Mesenteric fat pad (tissue), 1 donor: ENCODE measurements at places on chromosomes 1 and 21. TPM values are rescaled to one million over a fixed set of nuclear protein-coding genes. Genes with fewer than 3 reads are reported as not detected.
A peak's percentile ranks its signal among the peaks of the same experiment; 100 is the strongest.

DNA sequence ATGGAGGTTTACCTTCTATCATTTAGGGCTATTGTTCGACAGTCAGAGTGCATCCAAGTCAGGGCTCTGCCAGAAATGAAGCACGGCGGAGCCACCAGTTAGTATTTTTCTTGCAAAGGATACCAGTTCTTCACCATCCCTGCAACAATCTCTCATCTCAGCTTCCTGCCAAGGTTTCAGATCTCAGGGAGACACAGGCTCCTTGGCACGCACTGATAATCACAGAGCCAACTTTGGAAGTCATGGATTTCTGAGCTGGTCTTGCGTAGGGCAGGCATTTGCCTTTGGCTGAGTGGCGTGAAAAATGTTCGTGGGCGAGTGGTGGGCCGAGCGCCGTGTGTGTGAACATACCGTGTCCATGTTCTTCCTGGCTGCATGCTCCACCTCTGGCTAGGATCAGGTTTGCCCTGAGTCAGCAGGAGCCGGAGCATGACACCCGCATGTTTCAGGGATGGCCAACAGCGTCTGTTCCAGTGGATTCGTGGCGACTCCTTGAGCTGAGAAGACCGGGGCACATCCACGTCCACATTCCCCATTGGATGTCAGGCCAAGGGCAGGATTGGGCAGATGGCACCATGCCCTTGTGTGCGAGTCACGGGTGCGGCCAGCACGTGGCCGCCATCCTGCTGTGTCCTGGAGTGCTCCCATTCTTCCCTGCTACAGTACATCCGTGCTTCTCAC is 118.5 kb upstream of the C1orf174 start:
- DNase-seq, result peak; percentile 73

GRCh38 chr1:110750562-110750961 is 75.8 kb upstream of the KCNA3 start:
- no peak for DNase-seq

- DNase-seq, result peak; percentile 89
Observed at GRCh38 chr1:36083635-36084496, at the start of gene TEKT2. TEKT2 (plus strand) TSS chr1:36084094; CDS start chr1:36084922, 828 bp downstream.

DNA sequence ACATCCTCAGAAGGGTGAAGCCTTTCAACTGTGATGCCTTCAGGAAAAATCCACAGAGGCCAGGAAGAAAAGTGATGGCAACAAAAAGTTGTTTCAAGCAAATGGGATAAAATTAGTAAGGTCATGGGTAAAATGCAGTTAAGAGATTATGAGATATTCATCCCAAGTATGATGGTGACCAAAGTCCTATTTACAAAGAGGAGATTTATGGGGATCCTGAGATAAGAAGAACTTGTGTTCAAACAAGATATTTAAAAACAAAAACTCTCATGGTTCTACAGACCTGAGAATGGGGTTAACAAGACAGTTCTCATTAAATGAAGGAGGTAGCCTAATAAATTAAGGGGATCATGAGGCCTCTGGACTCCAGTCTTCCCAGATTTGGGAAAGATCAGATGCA is 184.4 kb downstream of the FCRL5 start:
- no peak for DNase-seq

- DNase-seq, result no peak
Observed at GRCh38 chr1:211118407-211119102, 15.4 kb downstream of the KCNH1 start.

GRCh38 chr21:32442566-32443318 is 30.2 kb downstream of the EVA1C start:
- no peak for DNase-seq

GRCh38 chr1:203589171-203589570 is 37.5 kb upstream of the ATP2B4 start:
- no peak for DNase-seq

DNA sequence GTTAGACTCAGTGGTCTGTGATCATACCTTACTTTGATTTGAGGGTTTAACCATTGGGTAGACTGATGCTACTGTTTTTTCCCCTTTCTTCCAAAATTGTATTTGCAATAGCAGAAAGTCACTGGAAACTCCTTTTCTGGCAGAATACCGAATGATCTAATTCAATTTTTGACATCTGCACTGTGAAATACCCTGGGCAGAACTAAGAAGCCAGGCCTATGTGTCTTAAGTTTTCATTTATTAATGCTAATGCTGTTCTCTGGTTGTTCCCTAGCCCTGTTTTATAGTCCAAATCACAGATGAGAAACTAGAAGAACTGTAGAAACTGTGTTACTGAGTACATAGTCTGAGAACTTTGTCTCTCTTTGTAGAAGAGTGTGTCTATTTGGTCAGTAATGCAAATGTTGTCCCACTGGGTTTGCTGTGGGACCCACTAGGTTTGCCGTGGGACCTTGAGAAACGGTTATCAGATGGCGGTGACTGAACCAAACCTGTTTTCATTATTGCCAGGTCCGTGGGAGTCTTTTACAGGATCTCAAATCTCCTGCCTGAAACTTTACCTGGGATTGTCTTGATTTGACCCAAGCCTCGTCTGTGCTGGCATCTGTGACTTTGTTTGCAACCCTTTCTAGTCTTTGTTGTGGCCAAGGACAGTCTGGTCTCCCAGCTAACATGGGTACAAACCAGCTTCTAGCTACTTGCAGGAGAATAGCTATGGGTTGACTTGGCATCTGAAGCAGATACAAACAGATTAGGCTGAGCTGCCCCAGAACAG is 41.4 kb downstream of the PEX14 start:
- no peak for DNase-seq

DNA sequence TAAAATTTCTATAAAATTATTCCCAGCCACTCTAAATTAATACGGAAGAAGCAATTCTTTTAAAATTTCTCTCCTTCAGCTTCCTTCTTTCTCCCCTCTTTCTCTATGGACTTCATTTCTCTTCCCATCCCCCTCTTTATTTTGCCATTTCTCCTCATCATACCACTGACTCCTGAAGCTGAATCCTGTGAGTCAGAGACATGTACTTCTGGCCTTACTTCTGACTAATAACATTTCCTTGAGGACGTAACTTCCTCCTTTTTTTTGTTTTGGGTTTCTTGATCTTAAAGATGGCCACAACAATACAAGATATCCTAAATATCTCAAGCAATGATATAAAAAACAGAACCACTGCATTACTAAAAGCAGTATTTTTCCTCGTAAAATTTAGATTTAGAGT is 63.6 kb upstream of the DENND1B start:
- no peak for DNase-seq

DNA sequence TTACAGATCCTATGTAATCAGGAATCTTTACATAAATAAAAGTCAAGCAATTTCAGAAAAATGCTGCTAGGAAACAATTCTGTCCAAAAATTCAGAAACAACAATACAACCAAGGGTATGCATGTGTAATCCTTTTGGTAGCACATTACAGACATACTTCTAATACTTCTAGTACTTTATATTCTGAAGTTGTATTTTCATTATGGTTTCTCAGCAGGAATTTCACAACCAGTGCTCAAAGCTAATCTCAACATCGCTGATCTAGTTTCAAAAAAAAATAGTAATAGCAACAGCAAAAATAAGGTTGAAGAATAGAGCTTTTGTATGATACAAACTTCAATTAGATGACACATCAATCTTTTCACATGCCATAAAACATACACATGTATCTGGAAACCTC is 545.2 kb downstream of the LTN1 start:
- no peak for DNase-seq

DNA sequence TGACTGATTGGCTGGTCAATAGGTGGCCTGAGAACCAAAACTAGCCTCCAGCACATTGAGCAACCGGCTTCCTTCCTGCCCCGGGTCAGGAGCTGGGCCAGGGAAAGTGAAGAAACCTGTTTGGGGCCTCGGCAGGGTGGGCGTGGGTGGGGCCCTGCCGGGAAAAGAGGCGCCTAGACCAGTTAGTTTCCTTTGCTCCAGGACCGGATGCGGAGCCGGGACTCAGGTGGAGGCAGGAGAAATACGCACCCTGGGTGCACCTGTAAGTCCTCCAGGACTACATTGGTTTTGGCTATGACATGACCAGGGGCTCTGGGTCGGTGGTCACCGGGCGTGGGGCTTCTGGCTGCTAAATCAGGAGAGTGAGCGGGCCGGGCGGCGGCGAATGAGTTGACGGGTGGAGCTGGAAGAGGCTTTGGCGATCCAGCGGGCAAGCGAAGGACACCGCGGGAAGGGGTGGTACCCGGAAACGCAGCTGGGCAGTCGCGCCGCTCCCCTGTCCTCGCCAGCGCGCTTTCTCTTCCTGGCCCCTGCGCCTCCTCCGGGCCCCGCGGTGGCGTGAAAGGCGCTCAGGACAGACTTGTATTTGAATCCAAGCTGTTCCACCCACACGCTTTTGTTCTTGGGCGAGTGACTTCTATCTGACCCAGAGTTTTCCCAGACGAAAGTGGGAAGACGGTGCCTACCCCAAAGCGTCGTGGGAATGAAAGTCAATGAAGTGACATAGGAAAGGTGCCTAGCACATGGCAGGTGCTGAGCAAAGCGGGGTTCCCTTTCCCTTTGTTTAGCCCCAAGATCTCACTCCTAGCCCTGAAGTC is 30.6 kb upstream of the JUN start:
- DNase-seq, result no peak

DNA sequence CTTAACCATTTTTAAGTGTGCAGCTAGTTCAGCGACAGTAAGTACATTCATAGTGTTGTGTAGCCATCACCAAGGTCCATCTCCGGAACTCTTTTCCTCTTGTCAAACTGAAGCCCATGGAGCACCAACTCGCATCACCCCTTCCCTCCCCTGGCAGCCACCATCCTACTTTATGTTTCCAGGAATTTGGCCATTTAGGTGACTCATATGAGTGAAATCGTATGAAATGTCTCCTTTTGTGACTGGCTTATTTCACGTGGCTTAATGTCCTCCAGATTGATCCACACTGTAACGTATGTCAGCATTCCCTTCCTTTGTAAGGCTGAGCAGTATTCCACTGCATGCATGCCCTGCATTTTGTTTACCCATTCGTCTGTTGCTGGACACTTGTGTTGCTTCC is 2.5 kb downstream of the COL6A2 start:
- DNase-seq, result peak; percentile 24

DNA sequence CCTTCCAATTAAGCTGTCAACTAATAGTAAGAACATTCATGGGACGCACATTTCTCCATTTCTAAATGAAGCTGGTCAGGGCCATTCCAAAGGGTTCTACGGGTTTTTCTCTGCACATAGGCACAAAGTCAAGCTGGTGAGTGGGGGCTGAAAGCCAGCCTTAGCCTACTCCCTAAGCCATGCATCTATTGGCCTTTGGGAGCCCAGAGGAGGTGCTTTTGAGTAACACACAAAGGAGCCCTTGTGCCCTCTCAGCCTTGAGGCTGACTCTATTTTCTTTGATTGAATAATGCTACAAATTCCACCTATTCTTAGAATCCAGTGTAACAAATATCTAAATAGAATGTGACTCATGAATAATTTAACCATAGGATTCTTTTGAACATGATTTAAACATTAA is 73.6 kb downstream of the RGS13 start:
- no peak for DNase-seq

DNA sequence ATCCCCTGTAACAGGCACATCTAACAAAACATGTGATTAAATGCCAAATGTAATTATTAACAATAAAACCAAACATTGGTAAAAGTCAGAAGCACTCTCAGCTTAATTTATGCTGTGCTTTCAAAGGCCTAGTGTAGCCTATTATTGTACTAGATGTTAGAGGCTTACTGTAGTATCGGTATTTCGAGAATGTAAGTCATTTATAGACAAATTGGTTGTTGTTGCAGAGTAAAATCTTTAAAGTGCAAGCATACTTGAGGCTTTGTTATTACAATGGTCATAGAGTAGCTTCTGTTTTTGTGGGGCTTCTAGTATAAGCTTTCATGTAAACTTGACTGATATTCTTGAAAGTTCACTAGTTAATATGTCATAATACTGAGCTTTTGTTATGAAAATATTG is 965.8 kb downstream of the PLA2G4A start:
- DNase-seq, result no peak

DNA sequence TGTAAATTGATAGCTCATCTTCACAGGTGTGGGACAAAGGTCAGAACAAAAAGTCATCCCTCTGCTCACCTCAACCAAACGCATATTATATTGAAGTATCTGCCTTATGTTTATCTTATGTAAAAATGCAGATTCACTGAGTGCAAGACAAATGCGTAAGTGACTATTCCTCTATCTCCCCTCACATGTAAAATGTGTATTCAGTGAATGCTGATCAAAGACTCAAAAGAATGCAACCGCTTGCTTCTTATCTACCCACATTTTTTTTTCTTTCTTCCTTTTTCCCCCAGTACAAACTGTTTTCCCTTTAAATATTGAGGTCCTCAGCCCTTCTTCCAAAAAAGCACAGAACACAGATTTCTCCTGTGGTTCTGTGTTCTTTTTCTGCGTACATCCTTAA is 1882.9 kb downstream of the NCAM2 start:
- DNase-seq, result no peak

DNA sequence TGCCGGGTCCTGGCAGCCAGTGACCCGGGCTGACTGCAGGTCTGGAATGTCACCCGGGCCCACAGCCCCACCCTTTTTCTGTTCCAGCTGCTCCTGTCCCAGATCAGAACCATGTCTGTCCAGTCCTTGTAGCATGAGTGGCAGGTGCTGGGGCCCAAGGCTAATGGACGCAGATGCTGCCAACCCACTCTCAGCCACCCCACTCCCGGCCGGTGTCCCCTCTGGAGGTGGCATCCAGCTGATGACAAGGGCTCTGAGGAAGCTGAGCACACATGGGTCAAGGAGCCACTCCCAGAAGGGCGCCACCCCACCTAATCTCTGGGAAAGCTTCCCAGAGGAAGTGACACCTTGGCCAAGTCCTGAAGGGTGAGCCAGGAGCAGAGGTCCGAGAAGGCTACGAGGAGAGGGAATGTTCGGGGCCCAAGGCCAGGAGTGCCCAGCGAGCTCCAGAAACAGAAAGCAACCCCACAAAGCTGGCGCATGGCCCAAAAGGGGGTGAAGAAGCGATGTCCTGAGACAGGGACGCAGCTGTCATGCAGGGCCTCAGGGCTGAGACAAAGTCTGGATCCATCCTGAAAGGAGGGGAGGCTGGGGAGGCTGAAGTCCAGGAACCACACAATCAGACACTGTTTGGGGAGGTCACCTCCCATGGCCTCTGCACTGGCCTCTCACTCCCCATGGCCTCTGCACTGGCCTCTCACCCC is 39.5 kb downstream of the ACOT7 start:
- DNase-seq, result no peak

Gene DENND2C
- 2.6 TPM for total RNA-seq

Gene FBXO2
- total RNA-seq, result 0.71 TPM

Gene KCNN3
- 0.96 TPM for total RNA-seq

Gene ZBTB21
- 19.8 TPM for total RNA-seq

Gene CD5L
- total RNA-seq, result not detected

Gene LCE2C
- not detected for total RNA-seq

Gene LCE2A
- total RNA-seq, result not detected

Gene RCOR3
- 43.5 TPM for total RNA-seq

Gene TESK2
- 2.8 TPM for total RNA-seq

Gene PEAR1
- 17.7 TPM for total RNA-seq

Gene COL8A2
- 3.3 TPM for total RNA-seq

Gene IGSF9
- 0.13 TPM for total RNA-seq

Gene ERICH3
- not detected for total RNA-seq

Gene ILDR2
- 0.29 TPM for total RNA-seq
